ENCODE measurements at places on chromosomes 16 and 17. TPM values are rescaled to one million over a fixed set of nuclear protein-coding genes. Genes with fewer than 3 reads are reported as not detected.
A peak's percentile ranks its signal among the peaks of the same experiment; 100 is the strongest.

DNA sequence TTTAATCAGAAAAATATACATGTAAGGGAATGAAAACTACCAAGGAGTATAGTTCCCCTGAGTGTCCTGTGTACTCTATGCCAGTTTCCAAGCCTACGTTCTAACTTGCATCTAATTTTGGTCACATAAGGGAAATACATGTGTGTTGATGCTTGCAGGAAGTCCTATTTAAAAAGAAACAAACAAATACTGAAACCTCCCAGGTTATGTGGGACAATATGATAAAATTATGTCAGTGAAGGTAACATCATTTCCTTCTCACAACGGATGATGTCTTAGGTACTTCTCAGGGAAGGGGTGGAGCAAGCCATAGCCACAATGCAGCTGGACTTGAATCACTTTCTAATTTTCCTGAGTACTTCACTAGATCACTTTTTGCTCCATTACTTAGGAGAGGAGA lies 115.9 kb downstream of the ZFHX3 start:
- H3K4me3 ChIP-seq, result no peak overlapping the region
- H3K36me3 ChIP-seq, result no peaks in the 10 kb centered on the region
- H3K27ac ChIP-seq, result peak overlapping the region; percentile 73
- H3K4me1 ChIP-seq, result no peaks in the 10 kb centered on the region
- DNase-seq, result no peak

DNA sequence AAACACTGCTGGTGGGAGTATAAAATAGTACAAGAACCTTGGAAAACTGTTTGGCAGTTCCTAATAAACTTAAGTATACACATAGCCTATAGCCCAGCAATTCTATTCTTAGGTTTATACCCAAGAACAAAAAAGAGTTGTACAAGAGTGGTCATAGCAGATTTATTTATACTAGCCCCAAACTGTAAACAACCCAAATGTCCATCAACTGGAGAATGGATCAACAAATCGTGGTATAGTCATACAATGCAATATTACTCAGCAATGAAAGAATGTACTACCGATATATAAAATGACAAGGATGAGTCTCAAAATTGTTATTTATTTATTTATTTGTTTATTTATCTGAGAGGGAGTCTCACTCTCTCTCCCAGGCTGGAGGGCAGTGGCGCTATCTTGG lies 23.1 kb downstream of the GNGT2 start:
- no peaks in the 10 kb centered on the region for H3K4me1 ChIP-seq
- no peak overlapping the region for H3K4me3 ChIP-seq
- H3K36me3 ChIP-seq, result no peaks in the 10 kb centered on the region

- no peaks in the 10 kb centered on the region for H3K36me3 ChIP-seq
- no peaks in the 10 kb centered on the region for H3K4me1 ChIP-seq
- no peak overlapping the region for H3K27ac ChIP-seq
- no peak overlapping the region for H3K4me3 ChIP-seq
These were observed 92.8 kb upstream of the ZNF469 start for GRCh38 chr16:88289968-88290401.

DNA sequence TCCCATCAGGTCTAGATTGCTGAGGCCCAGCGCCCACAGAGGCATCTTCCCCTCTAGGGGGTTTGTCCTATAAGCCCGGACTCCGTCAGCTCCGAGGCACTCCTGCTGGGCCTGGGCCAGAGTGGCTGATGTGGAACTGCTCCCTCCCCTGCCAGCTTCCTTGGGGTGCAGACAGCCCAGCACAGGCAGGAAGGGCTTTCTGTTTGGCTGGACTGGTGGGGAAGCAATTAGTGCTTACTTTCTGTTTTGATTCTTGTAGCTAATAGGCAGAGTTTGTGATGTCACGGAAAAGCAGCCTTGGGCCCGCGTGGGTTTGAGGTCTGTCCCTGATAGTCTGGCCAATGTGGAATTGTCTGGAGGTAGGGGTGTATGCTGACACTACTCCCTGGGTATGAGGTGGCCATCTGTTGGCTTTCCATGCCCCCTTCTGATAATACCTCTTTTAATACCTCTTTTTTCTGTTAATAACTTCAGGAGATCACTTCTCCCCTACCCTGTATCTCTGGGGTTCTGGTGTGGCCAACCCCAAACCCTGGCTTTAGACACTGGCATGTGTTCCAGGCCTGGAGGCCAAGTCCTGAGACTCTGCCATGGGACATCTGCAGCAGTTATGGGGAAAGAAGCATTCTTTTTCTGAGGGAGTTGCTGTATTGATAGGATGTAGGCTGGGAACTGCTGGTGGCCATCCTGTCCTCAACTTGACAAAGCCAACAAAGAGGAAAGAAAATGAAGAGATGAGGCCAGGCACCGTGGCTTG lies 190.9 kb downstream of the RAB11FIP4 start:
- no peaks in the 10 kb centered on the region for H3K4me1 ChIP-seq
- H3K27me3 ChIP-seq, result no peaks in the 10 kb centered on the region
- DNase-seq, result peak; percentile 59
- H3K27ac ChIP-seq, result peak overlapping the region; percentile 58

- no peak for DNase-seq
- no peak overlapping the region for H3K4me3 ChIP-seq
- no peaks in the 10 kb centered on the region for H3K27me3 ChIP-seq
These were observed 56.9 kb downstream of the VMP1 start for GRCh38 chr17:59764292-59764741.

DNA sequence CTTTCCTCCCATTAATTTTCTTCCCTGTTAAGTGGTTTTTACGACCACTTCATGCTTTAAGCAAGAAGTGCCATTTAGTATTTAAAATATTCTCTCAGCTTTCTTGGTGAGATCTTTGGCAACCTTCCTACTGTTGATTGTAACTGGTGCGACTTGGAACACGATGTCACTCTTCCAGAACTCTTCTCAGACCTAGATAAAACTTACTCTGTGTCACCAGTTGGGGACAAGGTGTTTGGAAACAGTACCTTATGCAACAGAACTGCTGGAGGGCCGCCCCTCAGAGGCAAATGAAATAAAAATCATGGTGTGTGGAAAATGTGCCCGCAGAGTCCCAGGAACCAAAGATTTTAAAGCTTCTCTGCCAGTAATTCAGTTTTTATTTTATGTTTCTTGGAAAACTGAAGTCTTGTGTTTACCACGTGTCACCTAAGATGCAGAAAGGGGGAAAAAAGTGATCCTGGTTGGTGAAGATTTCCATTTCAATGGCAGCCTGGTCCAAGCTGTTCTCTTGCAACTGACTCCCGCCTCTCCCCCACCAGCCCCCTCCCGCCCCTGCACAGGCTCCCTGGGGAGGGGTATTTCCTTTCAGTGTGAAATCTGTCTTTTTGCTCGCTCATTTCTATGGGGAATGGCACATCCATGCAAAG lies 7.2 kb upstream of the HSD11B2 start:
- no peaks in the 10 kb centered on the region for H3K4me1 ChIP-seq
- H3K4me3 ChIP-seq, result no peak overlapping the region
- H3K36me3 ChIP-seq, result no peaks in the 10 kb centered on the region
- H3K27ac ChIP-seq, result no peak overlapping the region
- no peak for DNase-seq

DNA sequence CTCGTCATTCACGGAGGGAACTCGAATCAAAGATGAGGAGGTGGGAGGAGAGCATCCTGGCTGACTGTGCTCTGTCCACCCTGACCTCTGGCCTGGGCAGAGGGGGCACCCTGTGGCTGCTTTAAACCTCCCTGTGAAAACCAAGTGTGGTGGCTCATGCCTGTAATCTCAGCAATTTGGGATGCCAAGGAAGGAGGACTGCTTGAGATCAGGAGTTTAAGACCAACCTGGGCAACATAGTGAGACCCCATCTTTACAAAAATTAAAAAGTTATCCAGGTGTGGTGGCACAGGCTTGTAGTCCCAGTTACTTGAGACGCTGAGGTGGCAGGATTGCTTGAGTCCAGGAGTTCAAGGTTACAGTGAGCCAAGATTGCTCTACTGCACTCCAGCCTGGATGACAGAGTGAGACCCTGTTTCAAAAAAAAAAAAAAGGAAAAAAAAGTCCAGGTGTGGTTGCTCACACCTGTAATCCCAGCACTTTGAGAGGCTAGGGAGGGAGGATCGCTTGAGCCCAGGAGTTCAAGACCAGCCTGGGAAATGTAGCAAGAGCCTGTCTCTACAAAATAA lies 5.8 kb upstream of the CDK3 start:
- H3K36me3 ChIP-seq, result no peaks in the 10 kb centered on the region
- peaks cover 12% of the 10 kb centered on the region for H3K4me1 ChIP-seq
- no peaks in the 10 kb centered on the region for H3K27me3 ChIP-seq
- no peak for DNase-seq
- H3K27ac ChIP-seq, result peak overlapping the region; percentile 92
- no peak overlapping the region for H3K4me3 ChIP-seq

GRCh38 chr17:38329808-38330730 lies 13.7 kb downstream of the GPR179 start:
- no peaks in the 10 kb centered on the region for H3K27me3 ChIP-seq
- H3K36me3 ChIP-seq, result no peaks in the 10 kb centered on the region
- DNase-seq, result no peak
- H3K4me1 ChIP-seq, result no peaks in the 10 kb centered on the region
- H3K27ac ChIP-seq, result no peak overlapping the region
- no peak overlapping the region for H3K4me3 ChIP-seq

GRCh38 chr17:57662041-57662440 lies 83.1 kb downstream of the CCDC182 start:
- H3K27me3 ChIP-seq, result no peaks in the 10 kb centered on the region
- H3K4me1 ChIP-seq, result no peaks in the 10 kb centered on the region
- peak overlapping the region; percentile 84 for H3K27ac ChIP-seq
- no peak for DNase-seq

DNA sequence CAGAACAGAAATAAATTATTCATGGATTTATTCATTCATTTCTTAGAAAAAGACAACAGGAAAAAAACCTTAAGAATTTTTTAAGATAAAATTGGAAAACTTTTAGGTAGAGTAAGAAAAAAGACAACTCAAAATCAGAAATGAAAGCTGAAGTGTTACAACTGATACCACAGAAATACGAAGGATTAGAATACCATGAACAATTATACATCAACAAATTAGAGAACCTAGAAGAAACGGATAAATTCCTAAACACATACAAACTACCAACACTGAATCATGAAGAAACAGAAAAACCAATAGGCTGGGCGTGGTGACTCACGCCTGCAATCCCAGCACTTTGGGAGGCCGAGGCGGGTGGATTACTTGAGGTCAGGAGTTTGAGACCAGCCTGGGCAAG lies 27.8 kb downstream of the CTRB2 start:
- H3K36me3 ChIP-seq, result no peaks in the 10 kb centered on the region

GRCh38 chr17:6092903-6093468 lies 22.8 kb downstream of the WSCD1 start:
- no peak overlapping the region for H3K27ac ChIP-seq
- peak; percentile 22 for DNase-seq
- H3K27me3 ChIP-seq, result no peaks in the 10 kb centered on the region

The ARL5C gene
- not detected for total RNA-seq

The C16orf96 gene
- not detected for total RNA-seq

The C16orf92 gene
- not detected for total RNA-seq

The CDR2L gene
- 55.9 TPM for total RNA-seq

The TBC1D24 gene
- total RNA-seq, result 14.0 TPM

The ACAP1 gene
- 17.4 TPM for total RNA-seq
